Astrocyte (in vitro differentiated cells and primary cell): ENCODE measurements at places on chromosomes 3 and 15. TPM values are rescaled to one million over a fixed set of nuclear protein-coding genes. Genes with fewer than 3 reads are reported as not detected.

DNA sequence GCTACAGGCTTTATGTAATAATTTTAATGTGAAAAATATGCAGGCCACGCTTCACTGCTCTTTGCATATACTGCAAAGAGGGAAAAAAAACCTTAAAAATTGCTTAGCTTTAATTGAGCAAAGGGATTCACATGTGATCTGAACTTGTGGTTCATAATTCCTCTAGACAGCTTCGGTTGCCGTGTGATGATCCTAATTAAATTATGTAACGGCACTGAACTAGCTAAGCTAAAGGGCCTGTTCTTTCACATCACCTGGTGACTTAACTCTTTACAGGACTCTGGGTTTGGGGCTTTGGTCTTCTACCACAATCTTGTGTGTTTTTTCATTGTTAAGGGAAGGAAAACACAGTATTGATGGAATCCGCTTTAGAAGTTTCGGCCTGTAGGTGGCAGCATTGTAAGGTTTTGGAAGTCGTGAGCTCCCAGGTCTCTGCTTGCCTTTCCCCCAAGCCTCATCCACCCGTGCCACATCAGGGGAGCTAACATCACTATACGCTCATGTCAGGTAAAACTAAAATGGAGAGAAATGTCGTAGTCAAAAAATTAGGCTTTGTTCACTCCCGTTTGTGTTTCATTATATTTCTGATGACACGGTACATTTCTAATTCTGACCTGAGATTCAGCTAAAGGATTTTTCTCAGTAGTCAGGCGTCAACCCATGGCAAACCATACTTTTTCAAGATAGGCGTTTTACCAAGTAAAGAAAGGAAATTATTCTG is 205.6 kb upstream of the DPH6 start:
- no peaks in the 10 kb centered on the region for H3K27me3 ChIP-seq
- no peaks in the 10 kb centered on the region for H3K36me3 ChIP-seq
- DNase-seq: peak; percentile 41
- H3K4me3 ChIP-seq: no peak overlapping the region
- H3K4me1 ChIP-seq: peaks cover 10% of the 10 kb centered on the region
- H3K27ac ChIP-seq: no peak overlapping the region

DPPA4 gene
- 81.5 and 83.0 TPM in 2 replicates for total RNA-seq

BUB1B gene
- total RNA-seq: 3.2 and 5.2 TPM in 2 replicates

GRCh38 chr15:49379996-49380395 is 43.0 kb upstream of the FGF7 start:
- H3K4me1 ChIP-seq: no peaks in the 10 kb centered on the region
- no peak for DNase-seq
- no peak overlapping the region for H3K27ac ChIP-seq
- no peak overlapping the region for H3K4me3 ChIP-seq
- H3K27me3 ChIP-seq: no peaks in the 10 kb centered on the region
- H3K36me3 ChIP-seq: no peaks in the 10 kb centered on the region

- peaks cover 8% of the 10 kb centered on the region for H3K4me1 ChIP-seq
- H3K27me3 ChIP-seq: no peaks in the 10 kb centered on the region
- no peak for DNase-seq
- H3K4me3 ChIP-seq: no peak overlapping the region
Observed at GRCh38 chr3:65173841-65174240, 486.0 kb upstream of the ADAMTS9 start.

CCDC39 gene
- not detected in 2 replicates for total RNA-seq

FBXW12 gene
- total RNA-seq: not detected in 2 replicates

- peak; percentile 10 for DNase-seq
- no peaks in the 10 kb centered on the region for H3K36me3 ChIP-seq
- H3K4me1 ChIP-seq: no peaks in the 10 kb centered on the region
- H3K27me3 ChIP-seq: no peaks in the 10 kb centered on the region
Observed at GRCh38 chr3:88640581-88640980, 466.8 kb upstream of the EPHA3 start.

- H3K27ac ChIP-seq: no peak overlapping the region
- H3K4me1 ChIP-seq: peaks cover 11% of the 10 kb centered on the region
- no peak overlapping the region for H3K4me3 ChIP-seq
- peaks cover 16% of the 10 kb centered on the region for H3K27me3 ChIP-seq
- no peaks in the 10 kb centered on the region for H3K36me3 ChIP-seq
Observed at GRCh38 chr15:72183781-72184164, 13.8 kb downstream of the GRAMD2A start.

DNA sequence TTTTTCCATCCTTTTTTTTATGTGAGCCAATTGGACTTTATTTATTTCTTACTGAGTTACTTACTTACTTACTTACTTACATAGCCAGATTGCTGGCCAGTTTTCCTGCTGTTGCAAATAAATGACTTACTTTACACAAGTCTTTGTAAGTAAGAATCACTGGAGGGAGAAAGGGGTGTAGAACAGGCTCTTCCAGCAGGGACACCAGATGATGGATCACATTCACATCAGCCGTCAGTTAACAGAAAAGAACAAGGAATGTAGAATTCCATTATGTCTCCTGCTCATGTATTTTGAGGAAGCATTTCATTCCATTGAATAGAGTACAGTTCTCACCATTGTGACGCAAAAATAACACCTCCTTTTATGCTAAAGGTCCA is 188.6 kb downstream of the FNDC3B start:
- peaks cover 12% of the 10 kb centered on the region for H3K4me1 ChIP-seq
- H3K27me3 ChIP-seq: no peaks in the 10 kb centered on the region
- no peak overlapping the region for H3K4me3 ChIP-seq
- H3K36me3 ChIP-seq: peaks cover 31% of the 10 kb centered on the region

GRCh38 chr3:185335799-185336198 is 27.1 kb upstream of the MAP3K13 start:
- H3K36me3 ChIP-seq: no peaks in the 10 kb centered on the region
- DNase-seq: peak; percentile 59
- H3K4me3 ChIP-seq: no peak overlapping the region
- no peak overlapping the region for H3K27ac ChIP-seq

DNA sequence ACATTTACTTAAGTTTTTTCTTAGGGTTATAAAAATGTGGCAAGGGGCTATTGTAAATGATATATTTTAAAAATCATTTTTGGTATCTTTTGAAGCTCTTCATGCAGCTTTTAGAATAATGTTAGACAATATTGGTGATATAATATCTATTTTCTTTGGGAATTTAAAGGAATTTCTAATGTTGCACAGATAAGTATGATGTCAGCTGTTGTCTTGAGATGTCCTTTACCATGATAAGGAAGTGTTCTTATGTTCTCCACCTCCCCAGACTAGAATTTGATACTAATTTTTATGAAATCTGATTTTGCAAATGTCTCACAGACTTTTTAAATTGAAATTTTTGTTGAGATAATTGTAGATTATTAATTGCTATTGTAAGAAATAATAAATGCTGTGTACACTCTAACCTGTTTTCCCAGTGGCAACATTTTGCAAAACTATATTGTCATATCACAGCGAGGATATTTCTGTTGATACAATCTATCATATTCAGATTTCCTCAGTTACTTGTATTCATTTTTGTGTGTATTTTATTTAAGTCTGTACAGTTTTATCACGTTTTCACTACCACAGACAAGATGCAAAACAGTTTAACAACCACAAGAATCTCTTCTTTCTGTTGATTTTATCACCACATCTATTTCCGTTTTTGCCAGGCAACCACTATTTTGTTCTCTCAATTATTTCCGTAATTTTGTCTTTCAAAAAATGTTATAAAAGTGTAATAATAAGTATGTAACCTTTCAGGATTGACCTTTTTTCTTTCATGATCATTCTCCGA is 55.4 kb downstream of the SPRED1 start:
- no peak overlapping the region for H3K27ac ChIP-seq
- no peaks in the 10 kb centered on the region for H3K36me3 ChIP-seq
- no peak overlapping the region for H3K4me3 ChIP-seq
- H3K27me3 ChIP-seq: no peaks in the 10 kb centered on the region
- no peaks in the 10 kb centered on the region for H3K4me1 ChIP-seq
- no peak for DNase-seq

GRCh38 chr15:43249699-43250203 is 17.0 kb downstream of the TGM5 start:
- H3K4me1 ChIP-seq: peaks cover 22% of the 10 kb centered on the region
- H3K27me3 ChIP-seq: peaks cover 6% of the 10 kb centered on the region
- peak overlapping the region; percentile 79 for H3K27ac ChIP-seq
- DNase-seq: peak; percentile 97
- no peaks in the 10 kb centered on the region for H3K36me3 ChIP-seq

DNA sequence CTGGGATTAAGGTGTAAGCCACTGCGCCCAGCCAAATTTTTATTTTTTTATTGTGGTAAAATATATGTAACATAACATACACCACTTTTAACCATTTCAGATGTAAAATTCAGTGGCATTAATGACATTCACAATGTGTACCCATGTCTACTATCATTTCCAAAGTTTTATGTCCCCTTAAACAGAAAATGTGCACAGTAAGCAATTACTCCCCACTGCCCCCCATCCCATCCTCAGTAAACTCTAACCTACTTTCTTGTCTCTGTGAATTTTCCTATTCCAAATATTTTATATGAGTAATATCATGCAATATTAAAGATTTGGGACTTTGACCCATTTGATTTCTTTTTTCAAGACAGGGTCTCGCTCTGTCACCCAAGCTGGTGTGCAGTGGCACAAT is 14.6 kb upstream of the PRRT3 start:
- DNase-seq: no peak
- no peaks in the 10 kb centered on the region for H3K27me3 ChIP-seq
- peaks cover 13% of the 10 kb centered on the region for H3K4me1 ChIP-seq
- peaks cover 15% of the 10 kb centered on the region for H3K36me3 ChIP-seq
- no peak overlapping the region for H3K4me3 ChIP-seq

GRCh38 chr15:68051109-68051508 is 3.0 kb upstream of the PIAS1 start:
- H3K27ac ChIP-seq: no peak overlapping the region
- peaks cover 2% of the 10 kb centered on the region for H3K27me3 ChIP-seq
- H3K4me3 ChIP-seq: no peak overlapping the region
- no peaks in the 10 kb centered on the region for H3K36me3 ChIP-seq
